Stimulated activated CD8-positive, alpha-beta memory T cell treated with anti-CD3 and anti-CD28 coated beads, Interleukin-12 subunit alpha, Interleukin-12 subunit beta, amount 100 ng/mL, for 4 hours (primary cell): ENCODE measurements at places on chromosomes 7 and 10.

- no peak for DNase-seq
These were observed 4.8 kb upstream of the ZNF783 start for GRCh38 chr7:149257146-149257545.

- no peak for DNase-seq
These were observed 203.0 kb upstream of the GPR26 start for GRCh38 chr10:123463181-123463580.

DNA sequence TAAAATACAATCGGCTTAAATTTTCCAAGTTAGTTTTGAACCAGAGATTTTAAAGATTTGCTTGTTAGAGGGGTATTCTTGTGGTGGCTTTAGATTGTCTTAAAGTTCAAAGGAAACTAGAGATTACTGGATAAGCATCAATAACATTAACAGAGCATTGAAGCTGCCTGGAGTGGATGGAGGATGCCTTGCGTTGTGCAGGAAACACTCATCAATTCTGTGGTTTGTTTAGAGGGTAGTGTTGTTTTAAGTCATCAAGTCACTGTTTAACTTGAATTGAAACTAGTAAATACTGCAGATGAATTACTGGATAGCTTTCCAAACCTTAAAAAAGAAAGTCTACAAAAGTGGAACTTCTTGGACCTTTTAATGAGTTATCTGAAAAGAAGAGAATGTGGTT lies 218.6 kb downstream of the CELF2 start:
- no peak for DNase-seq

- DNase-seq: no peak
These were observed 208.6 kb downstream of the ADAM12 start for GRCh38 chr10:126179637-126180036.

GRCh38 chr7:104895522-104896236 lies 118.3 kb upstream of the KMT2E start:
- DNase-seq: no peak

- DNase-seq: no peak
These were observed 1245.5 kb downstream of the GATA3 start for GRCh38 chr10:9299966-9300365.

DNA sequence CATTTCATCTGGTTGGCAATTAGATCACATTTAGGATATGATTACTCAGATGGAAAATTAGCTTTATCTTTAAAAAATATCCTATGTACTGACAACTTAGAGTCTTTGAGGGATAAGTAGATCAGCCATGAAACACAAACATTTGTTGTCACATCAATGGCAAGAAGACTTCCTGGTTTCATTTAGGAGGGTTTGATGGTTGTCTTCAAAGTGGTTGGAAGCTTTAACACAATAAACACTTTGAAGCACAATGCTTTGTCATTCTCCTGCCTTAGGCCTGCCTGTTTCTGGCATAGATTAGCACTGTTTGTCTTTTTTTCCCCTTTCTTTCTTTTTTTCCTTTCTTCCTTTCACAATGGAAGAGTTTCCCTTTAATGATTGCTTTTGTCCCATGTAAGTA lies 20.5 kb downstream of the INHBA start:
- DNase-seq: no peak

- no peak for DNase-seq
These were observed 189.2 kb downstream of the THSD7A start for GRCh38 chr7:11642841-11643240.

DNA sequence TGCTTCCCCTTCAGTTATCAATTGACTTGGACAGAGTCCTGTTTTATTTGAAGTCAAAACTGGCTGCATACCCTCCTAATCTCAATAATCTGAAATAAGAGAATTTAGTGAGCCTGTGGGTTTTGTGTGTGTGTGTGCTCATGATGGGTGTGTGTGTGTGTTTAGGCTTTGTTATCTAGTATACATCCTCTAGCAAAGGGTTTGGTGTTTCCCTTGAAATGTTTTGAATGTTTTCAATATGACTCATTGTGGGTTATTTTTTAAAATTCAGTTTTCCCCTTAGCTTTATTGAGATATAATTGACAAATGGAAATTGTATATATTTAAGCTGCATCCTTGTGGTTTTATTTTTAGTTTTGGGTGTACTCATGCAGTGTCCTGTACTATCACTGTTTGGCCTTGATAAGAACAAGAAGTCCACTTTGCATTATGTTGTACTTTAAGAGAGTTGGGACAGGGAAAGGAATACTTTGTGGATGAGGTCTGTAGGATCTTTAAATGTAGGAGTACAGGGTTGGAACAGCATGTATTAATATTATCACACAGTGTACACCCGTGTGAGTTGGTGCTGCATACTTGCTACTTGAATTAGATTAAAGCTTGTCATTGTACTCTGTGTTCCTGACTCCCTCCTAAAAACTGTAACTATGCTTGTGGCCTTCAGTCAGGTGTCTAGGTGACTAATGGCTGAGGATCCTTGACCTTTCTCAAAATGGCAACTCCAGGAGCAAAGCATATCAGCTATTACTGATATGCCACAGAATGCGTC lies 58.3 kb downstream of the VCL start:
- no peak for DNase-seq

DNA sequence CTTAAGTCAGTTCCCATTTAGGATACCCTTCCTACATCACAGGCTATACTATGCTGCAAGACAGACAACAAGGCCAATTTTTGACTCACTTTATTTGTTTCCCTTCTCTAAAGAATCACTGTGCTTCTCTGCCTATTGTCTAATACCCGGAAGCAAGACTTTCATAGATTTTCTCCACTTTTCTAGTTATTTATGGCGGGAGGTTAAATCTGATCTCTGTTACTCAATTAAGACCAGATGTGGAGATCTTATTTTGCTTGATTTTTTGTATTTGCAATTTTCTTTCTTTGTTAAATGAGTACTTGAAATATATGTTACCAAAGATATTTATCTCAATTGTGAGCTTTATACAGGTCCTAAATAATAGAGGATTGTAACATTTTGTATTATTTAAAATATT lies 511.5 kb downstream of the ATRNL1 start:
- no peak for DNase-seq

DNA sequence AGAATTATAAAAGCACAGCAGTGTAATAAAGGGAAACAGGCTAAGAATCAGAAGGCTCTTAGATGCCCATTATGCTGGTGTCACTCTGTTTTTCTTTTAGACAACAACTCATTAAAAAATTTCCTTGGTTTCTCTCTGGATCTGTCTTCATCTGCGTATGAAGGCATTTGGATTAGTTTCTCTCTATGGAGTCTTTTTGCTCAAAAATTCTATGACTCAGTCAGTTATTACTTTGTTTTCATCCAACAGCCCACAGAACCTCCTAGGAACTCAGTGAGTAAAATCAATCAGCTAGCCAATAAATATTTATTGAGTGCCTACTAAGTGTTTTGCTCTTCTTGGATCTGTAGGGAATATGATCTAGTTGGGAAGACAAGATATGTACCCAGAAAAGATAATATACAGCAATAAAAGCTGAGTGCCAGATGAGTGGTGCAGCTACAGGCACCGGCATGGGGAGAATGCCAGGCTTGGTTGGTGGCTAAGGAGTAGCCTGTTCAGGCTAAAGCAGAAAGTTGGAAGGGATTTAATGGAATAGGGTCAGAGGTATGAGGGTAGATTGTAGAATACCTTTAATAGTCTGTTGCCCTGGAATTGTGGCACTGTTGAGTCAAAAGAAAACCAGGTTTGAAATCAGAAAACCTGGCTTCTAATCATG lies 156.2 kb downstream of the LRRC4 start:
- no peak for DNase-seq

GRCh38 chr10:92184977-92185376 lies 105.9 kb downstream of the CPEB3 start:
- DNase-seq: no peak

- DNase-seq: no peak
These were observed 228.4 kb downstream of the ARHGAP12 start for GRCh38 chr10:31700181-31700611.

DNA sequence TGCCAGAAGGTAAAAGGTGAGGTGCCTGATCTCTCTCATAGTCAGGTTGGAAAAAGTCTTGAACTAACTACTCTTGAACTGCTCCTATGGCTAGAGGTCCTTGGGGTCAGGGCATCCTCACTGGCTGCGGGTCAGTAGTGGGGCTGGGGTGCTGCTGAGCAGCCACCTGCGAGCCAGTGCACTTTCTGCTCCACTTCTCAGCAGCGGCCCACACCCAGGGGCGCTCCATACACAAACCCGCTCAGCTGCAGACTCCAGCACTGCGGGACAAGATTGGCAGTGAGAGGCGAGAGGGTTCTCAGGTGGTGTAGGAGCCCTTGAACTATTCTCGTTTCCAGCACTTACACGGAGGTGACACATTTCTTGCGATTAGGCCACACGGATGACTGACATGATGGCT lies 6.0 kb downstream of the ABCA13 start:
- no peak for DNase-seq

GRCh38 chr7:84513061-84513460 lies 318.5 kb upstream of the SEMA3A start:
- DNase-seq: no peak

DNA sequence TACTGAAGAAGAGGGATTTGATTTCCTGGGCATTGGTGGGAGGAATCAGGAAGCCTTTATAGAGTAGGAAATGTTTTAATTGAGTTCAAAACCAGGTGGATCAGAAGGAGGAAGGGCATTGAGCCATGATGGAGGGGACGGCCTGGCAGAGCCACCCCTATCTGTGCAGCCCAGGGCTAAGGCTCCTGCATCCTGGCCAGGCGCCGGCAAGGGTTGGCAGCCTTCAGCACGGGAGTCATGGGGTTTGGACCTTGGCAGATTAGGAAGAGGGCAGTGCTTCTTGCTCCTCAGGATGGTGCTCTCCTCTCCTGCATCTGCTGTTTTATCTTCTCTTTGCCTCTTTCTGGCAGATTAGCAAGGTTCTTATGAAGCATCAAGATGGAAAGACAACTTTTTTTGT lies 12.5 kb downstream of the ZNF862 start:
- DNase-seq: no peak

- no peak for DNase-seq
These were observed 5.5 kb downstream of the ELOVL3 start for GRCh38 chr10:102231357-102232318.

DNA sequence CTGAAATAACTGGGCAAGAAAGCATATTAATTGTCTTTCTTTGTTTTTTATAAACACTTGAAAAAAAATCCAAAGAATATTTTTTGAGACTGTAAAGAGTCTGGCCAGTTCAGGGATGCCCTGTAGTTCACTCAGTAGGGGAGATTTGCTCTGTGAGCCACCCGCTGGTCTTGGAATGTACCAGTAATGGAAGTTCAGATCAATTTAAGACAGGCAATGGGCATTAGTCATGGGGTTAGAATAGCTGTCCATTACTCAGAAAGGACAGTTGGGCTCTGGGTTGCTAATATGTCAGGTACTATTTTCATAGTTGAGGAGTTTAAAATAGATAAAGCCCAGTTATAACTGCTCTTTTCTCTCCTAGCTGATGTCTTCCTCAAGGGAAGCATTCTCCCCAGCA lies 38.7 kb downstream of the A1CF start:
- DNase-seq: no peak

DNA sequence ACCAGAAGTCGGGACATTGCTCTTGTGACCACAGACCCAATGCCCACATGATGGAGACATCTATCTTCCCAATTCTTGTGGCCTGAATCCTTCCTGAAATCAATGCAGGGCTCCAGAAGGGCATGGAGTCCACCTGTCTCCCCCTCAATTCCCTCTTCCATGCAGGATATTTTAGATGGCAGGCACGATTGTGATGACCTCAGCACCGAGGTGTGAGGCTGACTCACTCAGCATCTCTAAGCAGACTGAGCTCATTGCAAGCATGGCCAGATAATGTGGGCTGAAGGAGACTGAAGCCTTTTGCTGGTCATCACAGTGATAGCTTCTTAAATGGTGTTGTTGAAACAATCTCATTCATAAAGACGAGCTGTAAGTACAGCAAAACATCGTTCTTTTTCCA lies 374.9 kb upstream of the PODXL start:
- DNase-seq: no peak

- no peak for DNase-seq
These were observed 53.3 kb downstream of the DIP2C start for GRCh38 chr10:636016-636730.

DNA sequence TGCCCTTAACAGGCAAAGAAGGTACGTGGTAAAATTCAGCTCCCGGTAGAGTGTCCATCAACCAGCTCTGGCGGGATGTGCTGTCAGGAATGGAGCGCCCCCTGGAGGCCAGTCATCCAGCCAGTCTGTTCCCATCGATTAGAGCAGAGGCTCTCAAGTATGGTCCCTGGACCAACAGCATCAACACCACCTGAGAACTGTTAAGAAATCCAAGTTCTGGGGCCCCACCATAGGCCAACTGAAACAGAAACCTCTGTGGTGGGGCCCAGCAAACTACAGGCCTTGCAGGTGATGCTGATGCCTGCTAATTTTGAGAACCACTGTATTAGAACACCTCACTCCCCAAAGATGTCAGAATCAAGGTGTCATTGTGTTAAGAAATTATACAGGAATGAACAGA lies 109.2 kb downstream of the DPY19L1 start:
- no peak for DNase-seq

DNA sequence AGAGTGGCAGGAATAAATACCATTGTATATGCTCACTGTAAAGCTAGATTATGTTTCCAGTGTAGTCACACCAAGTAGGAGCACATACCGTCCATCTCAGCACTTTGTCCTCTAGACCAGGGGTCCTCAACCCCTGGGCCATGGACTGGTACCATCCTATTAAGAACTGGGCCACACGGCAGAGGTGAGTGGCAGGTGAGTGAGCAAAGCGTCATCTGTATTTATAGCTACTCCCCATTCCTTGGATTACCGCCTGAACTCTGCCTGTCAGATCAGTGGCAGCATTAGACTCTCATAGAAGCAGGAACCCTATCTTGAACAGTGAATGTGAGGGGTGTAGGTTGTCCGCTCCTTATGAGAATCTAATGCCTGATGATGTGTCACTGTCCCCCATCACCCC lies 735.3 kb downstream of the MAGI2 start:
- DNase-seq: no peak

- no peak for DNase-seq
These were observed 1158.8 kb upstream of the SORCS1 start for GRCh38 chr10:108323274-108323798.

GRCh38 chr7:33904681-33905388 lies 504 bp upstream of the BMPER start:
- DNase-seq: no peak

GRCh38 chr10:86203162-86203905 lies 163.3 kb downstream of the GRID1 start:
- DNase-seq: no peak

DNA sequence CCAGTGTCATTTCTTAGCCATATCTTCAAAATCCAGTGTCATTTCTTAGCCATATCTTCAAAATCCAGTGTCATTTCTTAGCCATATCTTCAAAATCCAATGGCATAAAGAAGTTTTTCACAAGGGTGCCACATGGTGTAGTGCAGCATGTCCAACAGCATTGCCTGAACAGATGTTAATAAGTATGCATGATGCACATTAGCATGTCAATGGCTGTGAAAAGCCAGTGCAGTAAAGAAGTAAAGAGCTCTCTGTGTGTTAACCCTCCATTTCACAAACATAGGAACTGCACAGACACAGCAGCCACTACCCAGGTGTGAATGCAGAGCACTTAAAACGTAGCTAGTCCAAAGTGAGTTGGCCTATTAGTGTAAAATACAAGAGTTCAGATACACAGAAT lies 89.8 kb downstream of the GNAI1 start:
- DNase-seq: no peak

- DNase-seq: no peak
These were observed 253.6 kb upstream of the NPVF start for GRCh38 chr7:25481891-25482290.

GRCh38 chr7:47191876-47192291 lies 390.0 kb downstream of the TNS3 start:
- DNase-seq: no peak

GRCh38 chr10:79098596-79099015 lies 29.8 kb downstream of the ZMIZ1 start:
- DNase-seq: no peak

GRCh38 chr10:103748020-103748419 lies 107.4 kb downstream of the SH3PXD2A start:
- no peak for DNase-seq
